ENCODE measurements at places on chromosomes 12 and 14.
A peak's percentile ranks its signal among the peaks of the same experiment; 100 is the strongest.

DNA sequence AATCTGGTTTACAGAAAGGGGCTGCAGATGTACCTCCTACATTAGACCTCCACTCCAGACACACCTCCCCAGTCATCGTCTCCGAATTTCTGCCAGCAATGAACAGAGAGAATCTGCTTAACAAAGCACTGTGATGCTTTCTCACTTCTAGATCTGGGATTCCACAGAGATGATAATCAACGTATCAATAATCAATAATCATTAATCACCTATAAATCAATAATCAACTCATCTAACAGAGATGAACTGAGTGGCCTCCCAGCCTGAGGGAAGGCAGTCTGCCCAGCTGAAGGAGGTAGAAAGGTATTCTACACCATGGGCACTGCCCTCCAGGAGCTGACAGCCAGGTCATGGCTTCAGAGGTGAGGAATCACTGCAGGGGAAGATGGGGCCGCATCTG lies 183.2 kb downstream of the TMEM132D start:
- DNase-seq, result no peak

DNA sequence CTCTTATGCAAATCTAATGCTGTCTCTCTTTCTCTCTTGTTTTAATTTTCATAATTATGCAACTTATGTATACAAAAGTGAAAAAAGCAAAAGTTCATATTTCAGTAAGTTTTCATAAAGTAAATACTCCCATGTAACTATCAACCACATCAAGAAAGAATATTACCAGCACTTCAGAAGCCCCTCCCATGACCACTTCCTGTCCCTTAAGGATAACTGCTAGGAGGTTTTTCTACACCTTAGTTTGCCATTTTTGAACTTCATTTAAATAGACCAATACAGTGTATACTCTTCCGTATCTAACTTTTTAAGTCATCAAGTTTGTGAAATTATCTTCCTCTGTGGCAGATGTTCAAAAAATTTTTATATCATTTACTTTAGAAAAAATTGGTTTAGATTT lies 547 bp upstream of the OR4K15 start:
- no peak for DNase-seq

DNA sequence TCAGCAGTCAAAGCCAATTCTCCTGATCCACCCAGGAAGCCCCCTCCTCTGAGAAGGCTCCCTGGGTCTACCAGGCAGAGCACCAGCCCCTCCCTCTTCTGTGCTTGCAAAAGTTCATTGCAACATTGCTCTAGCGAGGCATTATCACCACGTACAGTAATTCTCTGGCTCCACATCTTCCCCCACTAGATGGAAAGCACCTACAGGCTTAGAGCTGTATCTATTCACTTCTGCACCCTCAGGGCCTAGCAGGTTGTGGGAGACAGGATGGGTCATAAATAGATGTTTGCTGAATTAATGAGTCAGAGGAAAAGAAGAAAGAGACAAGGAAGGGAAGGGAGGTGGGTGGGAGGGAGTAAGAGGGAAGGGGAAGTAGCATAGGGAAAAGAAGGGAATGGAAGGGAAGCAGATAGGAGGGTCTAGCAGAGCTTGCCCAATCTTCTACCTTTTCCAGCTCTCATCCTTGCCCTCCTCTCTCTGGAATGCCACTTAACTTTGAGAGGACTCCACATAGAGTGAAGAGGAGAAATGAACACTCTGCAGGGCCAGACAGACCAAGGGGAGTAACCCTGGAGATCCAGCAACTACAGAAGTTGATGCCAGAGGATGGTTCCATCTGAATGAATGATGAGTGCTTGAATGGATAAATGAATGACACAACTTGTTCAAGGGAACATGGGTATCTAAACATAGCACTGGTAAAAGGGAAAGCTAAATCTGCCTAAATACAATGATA lies 42.0 kb upstream of the NT5DC3 start:
- no peak for DNase-seq

GRCh38 chr12:132150780-132151144 lies 6.5 kb downstream of the NOC4L start:
- DNase-seq, result no peak

DNA sequence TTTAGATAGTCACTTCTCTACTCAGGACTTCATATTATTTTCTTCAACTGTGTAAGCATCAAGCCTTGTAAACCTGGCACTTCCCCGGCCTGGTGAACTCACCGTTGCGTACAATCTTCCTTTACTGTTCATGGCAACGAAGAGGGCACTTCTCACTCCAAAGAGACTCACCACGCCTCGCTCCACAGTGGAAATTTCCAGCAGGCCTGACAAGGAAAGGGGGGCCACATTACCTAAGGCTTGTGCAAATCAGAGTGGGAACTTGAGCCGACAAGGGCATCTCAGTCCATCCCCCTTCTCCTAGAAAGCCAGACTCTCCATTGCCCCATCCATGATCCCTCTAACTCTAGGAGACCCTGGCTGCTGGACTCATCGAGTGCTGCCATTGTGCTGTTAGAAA lies 1.6 kb downstream of the FGF6 start:
- DNase-seq, result no peak

DNA sequence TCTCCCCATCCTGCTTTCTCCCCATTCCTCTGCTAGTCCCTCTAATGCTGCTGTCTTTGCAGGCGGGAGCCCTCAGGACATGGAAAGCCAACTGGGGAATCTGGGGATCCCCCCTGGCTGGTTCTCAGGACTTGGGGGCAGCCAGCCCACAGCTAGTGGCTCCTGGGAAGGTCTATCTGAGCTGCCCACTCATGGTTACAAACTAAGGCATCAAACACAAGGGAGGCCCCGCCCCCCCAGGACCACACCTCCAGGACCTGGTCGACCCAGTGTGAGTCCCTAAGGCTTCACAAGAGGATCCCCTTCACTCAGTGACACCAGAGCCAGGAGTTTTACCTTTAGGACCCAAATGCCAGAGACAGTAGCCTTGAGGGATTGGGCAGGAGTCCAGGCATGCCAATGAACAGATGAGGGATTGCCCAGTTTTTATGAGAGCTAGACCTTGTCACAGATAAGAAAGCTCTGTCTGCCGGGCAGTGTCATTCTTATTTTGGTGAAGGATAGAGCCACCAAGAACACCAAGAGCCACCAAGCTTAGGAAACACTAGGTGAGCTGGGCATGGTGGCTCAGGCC lies 8.0 kb upstream of the CPNE6 start:
- DNase-seq, result no peak

GRCh38 chr12:34219046-34219770 lies 196.9 kb downstream of the ALG10 start:
- DNase-seq, result no peak

DNA sequence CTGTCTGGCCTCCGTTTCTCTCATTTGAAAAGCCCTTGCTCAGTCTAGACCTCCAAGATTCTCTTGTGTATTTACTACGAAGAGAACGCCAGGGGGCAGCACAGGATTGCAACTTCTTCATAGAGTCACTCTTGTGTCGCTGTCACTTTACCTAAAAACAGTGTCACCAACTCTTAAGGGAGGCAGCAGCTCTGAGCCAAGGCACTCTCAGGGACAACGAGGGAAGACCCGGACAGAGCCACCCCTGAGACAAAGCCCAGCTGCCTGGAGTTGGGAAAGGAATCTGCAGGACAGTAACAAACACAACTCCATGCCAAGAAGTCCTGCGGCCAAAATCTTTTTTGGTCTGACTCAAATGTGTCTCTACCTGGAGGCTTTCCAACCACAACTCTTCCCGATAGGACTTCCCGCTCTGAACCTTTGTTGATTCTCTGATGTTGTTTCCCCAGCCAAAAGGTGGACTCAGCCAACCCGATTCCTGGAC lies 9.6 kb upstream of the RPAP3 start:
- DNase-seq, result peak; percentile 57

DNA sequence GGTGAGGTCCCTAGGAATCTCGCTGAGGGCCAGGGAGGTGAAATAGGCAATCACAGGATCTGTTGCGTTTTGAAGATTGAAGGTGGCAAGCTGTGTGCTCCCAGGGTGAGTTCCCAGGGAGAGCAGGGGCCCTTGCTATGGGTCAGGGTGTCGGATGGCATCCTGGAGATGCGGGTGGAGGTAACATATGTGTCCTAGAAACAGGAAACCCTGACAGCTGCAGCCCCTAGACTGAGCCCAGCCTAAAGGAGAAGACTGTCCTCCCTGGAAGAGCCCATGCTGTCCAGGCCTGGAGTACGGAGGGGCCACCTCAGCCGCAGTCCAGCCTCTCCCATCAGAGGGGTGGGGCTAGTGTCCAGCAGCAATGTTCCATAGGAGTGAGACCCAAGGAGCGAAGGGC lies 194.2 kb downstream of the NTF3 start:
- no peak for DNase-seq

GRCh38 chr12:106246891-106247673 lies 738 bp downstream of the CKAP4 start:
- DNase-seq, result peak; percentile 58

DNA sequence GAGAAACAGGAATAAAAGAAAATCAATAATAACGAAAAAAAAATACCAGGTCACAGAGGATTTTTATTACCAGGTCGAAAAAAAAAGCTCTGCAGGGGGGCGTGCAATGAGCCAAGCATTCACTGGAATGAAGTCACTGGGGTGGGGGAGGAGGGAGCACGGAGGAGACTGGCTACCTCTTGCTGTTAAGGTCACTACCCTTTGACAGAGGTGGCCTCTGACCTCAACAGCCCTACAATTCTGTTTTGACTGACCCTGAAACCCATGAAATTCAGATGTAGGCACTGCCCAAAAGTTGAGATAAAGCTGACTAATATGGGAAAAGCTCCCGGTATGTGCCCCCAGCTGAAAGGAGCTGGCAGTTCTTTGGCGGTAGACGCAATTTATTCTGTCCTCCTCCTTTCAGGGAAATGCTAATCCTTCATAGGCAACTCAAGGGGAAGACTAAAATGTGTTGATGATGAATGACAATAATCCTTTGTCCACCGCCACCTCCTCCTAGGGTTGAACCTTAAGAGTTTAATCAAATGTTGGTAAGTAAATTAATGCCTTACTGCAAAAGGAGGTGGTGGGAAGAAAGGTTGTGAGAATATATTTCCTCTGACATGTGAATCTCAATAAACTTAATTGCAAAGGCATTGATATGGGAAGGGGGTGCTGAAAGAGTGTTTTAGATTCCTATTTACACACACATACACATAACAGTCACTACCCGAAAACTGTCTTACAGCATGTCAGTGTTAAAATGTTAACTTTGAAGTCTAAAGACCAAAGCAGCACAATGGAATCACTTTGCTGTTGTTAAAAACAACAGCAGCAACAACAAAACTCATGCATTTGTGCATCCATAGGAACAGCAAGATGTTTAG lies 6.3 kb upstream of the RIC8B start:
- no peak for DNase-seq

DNA sequence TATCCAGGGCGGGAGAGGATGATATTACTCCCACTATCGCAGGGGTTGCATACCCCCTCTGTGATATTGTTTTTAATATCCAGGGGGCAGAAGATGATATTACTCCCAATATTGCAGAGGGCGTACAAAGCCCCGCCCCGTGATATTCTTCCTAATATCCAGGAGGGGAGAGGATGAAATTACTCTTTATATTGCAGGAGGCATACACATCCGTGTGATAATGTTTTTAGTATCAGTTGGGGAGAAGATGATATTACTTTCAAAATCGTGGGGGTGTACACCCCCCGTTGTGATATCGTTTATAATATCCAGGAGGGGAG lies 52.9 kb upstream of the OXA1L start:
- no peak for DNase-seq

GRCh38 chr14:106613256-106613655 lies 1086.9 kb downstream of the TMEM121 start:
- no peak for DNase-seq

DNA sequence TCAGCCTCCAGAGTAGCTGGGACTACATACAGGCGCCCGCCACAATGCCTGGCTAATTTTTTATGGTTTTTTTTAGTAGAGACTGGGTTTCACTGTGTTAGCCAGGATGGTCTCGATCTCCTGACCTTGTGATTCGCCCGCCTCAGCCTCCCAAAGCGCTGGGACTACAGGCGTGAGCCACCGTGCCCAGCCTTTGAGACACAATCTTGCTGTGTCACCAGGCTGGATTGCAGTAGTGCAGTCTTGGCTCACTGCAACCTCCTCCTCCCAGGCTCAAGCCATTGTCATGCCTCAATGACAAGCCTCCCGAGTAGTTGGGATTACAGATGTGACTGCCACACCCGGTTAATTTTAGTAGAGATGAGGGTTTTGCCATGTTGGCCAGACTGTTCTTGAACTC lies 21.3 kb upstream of the STRN3 start:
- DNase-seq, result no peak

DNA sequence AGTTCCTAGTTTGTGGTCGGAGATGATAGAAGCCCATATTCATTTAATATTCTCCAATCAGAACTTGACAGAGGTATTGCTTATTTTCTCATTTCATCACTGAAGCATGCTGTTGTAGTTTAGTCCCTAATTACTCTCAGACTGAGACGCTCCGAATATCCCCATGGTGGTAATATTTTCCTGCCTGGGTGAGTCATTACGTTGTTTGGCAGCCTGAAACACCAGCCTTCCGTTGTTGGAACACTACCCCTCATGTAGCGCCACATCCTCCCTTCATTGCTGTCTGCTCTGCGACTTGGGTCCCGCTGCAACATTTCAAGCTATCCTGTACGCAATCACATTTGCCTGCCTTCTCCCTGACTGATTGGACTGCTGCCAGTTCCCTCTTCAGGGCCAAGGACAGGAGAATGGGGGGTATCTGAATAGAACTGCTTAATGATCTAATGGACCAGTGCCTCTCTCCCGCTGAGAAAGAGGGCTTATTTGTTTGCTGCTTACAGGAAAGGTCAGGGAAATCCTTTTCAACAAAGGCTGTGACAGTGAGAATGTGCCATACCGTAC lies 369.1 kb downstream of the NPAS3 start:
- DNase-seq, result no peak

DNA sequence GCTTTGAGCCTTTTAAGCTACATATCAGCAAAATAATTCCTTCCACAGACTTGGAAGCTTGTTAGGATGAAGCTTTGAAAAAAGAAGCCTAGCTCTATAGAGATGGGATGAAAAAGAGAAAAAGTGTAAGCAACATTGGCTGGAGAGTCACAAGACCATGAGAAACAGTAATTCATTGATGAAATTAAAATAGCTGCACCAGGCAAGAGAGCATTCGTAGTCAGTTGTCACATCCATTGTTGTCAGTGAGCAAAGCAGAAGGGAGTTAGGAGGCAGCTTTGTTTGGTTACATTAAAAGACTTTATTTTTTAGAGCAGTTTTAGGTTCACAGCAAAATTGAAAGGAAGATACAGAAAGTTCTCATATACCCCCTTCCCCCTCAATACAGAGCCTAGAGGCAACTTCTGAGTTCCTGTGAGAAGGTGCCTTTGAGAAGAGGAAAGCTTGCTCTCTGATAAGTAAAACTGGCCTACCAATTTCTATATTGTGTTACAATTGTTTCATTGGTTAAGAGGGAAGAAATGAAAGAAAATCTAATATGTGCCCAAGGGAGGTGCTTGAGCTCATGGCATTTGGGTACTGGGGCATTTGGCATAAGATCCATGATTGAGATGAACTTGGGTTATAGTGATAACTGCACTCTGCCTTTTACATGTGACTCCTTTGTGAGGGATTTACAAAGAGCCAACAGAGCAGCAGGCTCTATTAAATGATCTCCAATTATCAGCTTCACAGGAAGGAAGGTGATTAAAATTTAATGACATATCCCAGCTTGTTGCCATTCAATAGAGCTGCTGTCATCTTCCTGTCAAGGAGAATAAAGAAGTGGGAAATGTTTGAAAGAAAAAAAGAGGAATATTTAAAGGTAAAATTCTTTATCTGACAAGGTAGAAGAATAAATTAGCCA lies 361.3 kb upstream of the TMTC1 start:
- no peak for DNase-seq
